ENCODE measurements at places on chromosomes 4 and X.

- DNase-seq = no peak
Measured at GRCh38 chr4:187286525-187286924, 562.9 kb upstream of the FAT1 start.

- DNase-seq = no peak
Measured at GRCh38 chr4:32290102-32290501, 1569.9 kb downstream of the PCDH7 start.

GRCh38 chr4:167233685-167234315 lies 494 bp downstream of the SPOCK3 start:
- no peak for DNase-seq

DNA sequence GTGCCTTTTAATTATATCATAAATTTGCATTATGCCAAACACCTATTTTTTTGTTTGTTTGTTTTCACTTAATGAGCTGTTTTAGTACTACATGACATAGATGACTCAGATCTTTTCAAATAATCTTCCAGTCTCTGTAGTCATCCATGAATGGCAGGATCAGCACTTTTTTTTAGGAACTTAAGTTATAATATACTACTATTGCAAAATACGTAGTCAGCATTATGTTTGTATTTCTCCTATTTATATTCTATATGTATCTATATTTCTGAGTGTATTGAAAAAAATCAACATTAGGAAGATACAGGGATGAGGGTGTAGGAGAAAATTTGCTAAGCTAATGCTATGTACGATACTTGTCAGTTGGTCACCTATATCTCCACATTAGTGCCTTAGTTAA lies 773.1 kb upstream of the AGA start:
- no peak for DNase-seq

DNA sequence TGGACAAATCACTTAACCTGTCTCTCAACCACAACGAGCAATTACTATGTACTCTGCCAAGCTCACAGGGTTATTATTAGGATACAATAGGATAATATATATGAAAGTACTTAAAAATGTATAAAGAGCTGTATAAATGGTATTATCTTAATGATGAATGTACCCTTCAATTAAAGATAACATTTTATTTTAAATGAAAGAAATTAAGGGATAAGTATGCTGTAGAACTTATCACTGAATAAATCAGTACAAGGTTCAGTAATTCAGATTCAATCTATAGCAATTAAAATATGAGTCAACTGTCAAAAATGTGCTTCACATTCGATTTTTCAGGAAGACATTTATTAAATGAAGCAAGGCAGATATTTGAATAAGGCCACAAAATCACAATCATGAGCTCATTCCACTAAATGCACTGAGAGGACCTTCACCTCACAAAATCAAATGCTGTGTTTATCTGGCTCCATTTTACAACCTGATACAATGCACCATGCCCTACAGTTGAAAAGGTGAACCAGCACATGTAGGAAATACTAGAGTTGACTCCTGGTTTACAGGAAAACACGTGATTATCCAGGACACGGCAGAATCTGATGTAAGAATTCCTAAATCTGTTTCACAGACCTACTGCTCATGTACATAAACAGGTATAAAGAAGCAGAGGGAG lies 4.4 kb downstream of the LRCH2 start:
- DNase-seq = no peak

DNA sequence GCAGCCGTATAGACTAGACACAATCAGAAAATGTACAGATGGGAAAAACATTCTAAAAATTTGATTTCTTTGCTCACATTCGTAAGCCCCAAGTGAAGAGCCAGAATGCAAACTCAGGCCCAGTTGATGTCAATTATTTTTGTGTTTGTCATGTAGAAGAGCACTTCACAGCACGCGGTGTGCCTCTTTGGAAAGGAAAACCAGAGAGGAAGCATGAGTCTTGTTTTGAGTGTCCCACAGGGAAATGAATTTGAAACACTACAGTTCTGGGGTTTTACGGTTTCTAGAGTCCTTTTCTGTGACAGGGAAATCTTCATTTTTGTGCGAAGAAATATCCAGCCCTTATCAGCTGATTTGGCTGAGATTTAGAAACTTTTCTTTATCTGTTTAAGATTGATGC lies 554.6 kb upstream of the BOD1L1 start:
- no peak for DNase-seq
